Activated T-helper 1 cell treated with anti-CD3 and anti-CD28 coated beads, Interleukin-12 subunit alpha, Interleukin-12 subunit beta, Interleukin-2, Interleukin-4 antibody, amounts not matched to agents 30 ng/mL and 10 ng/mL and 1 ng/mL, durations not matched to agents 14 hours and 24 hours and 36 hours (primary cell): ENCODE measurements at places on chromosomes 2 and 18. TPM values are rescaled to one million over a fixed set of nuclear protein-coding genes. Genes with fewer than 3 reads are reported as not detected.
A peak's percentile ranks its signal among the peaks of the same experiment; 100 is the strongest.

DNA sequence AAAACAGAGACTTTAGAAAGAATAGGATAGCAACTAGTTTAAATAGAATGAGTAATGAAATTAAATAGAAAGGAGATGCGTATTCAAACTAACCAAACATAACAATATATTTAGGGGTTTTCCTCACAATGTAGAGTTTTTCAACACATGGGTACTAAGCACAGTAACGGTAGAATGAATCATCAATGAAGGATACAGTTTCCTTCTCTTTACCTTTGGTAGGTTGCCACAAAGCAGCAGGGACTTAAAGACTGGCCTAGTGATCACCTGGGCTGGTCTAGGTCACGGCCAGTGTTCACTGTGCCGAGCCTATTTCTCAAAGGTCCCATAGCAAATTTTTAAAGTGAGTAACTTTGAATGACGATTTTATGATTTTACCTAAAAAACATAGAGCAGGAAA lies 311.7 kb downstream of the XIRP2 start:
- DNase-seq, result no peak
- H3K36me3 ChIP-seq, result no peaks in the 10 kb centered on the region
- H3K27ac ChIP-seq, result no peak overlapping the region
- no peaks in the 10 kb centered on the region for H3K4me1 ChIP-seq

DNA sequence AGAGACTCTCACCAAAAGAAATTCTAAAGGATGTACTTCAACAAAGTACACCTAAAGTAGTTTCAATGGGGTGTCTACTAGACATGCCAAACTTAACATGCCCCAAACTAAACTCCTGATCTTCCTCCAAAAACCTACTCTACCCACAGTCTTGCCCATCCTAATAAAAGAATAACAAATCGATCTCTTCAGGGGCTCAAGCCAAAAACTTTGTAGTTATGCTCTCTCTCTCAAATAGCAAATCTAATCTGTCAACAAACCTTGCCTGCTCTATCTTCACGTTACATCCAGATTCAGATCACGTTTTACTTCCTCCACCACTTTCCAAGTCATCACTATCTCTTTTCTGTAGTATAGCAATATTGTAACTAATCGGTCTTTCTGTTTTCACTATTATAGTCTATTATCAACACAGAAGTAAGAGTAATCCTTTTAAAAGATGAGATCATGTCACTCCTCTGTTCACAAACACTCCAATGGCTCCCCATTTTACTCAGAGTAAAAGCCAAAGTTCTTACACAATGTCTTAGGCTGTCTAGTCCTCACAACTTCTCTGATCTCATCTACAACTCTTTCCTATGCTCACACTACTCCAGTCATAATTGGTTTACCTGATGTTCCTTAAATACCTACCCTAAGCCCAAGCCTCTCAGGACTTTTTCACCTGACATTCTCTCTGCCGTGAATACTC lies 79.9 kb downstream of the THADA start:
- no peaks in the 10 kb centered on the region for H3K27me3 ChIP-seq
- no peak for DNase-seq
- H3K4me1 ChIP-seq, result peaks cover 18% of the 10 kb centered on the region
- H3K27ac ChIP-seq, result no peak overlapping the region
- H3K4me3 ChIP-seq, result no peak overlapping the region

GRCh38 chr18:75276818-75277609 lies 66.4 kb downstream of the TSHZ1 start:
- no peak for DNase-seq
- H3K36me3 ChIP-seq, result no peaks in the 10 kb centered on the region
- peaks cover 14% of the 10 kb centered on the region for H3K4me1 ChIP-seq
- H3K4me3 ChIP-seq, result no peak overlapping the region

The ME2 gene
- 122 and 129 TPM in 2 replicates for total RNA-seq

The NEMP2 gene
- 11.7 and 13.6 TPM in 2 replicates for total RNA-seq

DNA sequence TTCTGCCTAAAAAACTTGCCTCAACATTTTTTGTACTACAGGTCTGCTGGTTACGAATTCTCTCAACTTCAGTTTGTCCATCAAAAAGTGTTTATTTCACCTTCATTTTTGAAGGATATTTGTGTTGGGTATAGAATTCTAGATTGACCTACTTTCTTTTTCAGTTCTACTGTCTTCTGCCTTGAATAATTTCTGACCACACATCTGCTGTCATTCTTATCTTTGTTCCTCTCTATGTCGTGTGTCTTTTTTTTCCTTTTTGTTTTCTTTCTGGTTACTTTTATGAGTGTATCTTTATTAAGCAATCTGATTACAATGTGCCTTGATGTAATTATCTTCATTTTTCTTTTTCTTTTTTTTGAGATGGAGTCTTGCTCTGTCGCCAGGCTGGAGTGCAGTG lies 25.3 kb downstream of the ADCY3 start:
- H3K27ac ChIP-seq, result no peak overlapping the region
- no peak for DNase-seq
- H3K27me3 ChIP-seq, result no peaks in the 10 kb centered on the region
- H3K36me3 ChIP-seq, result peaks cover 37% of the 10 kb centered on the region

DNA sequence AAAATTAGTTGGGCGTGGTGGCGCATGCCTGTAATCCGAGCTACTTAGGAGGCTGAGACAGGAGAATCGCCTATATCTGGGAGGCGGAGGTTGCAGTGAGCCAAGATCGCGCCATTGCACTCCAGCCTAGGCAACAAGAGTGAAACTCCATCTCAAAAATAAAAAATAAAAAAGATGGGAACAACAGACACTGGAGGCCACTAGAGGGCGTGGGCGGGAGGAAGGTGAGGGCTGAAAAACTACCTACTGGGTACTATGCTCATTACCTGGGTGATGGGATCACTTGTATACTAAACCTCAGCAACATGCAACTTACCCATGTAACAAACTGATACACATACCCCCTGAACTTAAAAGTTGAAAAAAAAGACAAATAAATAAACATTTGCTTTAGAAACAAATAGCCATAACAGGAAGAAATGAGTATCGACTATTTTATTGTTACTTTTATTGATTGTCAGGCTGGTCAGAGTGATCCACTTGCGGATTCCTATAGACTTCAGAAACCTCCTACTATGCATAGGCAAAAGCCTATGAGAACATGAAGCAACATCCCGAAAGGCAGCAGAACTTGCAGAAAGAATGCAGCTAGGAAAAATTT lies 61.0 kb downstream of the TMEM163 start:
- H3K36me3 ChIP-seq, result no peaks in the 10 kb centered on the region
- peaks cover 27% of the 10 kb centered on the region for H3K4me1 ChIP-seq
- peaks cover 8% of the 10 kb centered on the region for H3K27me3 ChIP-seq
- no peak for DNase-seq
- no peak overlapping the region for H3K27ac ChIP-seq

DNA sequence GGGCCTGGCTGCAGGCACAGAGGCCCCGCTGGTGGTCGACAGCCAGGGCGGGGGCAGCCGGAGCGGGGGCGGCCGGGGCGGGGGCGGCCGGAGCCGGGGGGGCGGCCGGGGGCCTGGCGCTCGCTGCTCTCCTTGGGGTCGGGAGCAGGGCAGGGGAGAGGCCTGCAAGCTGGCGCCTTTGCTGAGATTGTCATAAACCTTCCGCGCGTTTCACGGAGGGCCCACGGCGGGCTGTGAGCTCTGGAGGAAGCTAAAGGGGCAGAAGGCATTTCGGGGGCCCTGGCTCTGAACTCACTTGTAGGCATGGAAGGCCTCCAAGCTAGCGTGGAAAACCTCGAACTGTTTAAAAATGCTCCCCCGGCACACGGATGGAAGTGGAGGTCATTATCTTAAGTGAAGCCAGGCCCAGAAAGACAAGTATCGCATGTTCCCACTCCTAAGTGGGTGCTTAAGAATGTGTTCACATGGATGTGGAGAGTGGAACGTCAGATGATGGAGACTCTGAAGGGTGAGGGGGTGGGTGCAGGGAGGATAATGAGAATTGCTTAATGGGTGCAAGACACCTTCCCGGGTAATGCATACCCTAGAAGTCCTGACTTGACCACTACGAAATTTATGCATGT lies 629 bp downstream of the PRELID3A start:
- H3K27me3 ChIP-seq, result peaks cover 47% of the 10 kb centered on the region
- no peaks in the 10 kb centered on the region for H3K36me3 ChIP-seq
- peak overlapping the region; percentile 76 for H3K4me3 ChIP-seq
- H3K27ac ChIP-seq, result no peak overlapping the region
- H3K4me1 ChIP-seq, result peaks cover 27% of the 10 kb centered on the region
- DNase-seq, result no peak

GRCh38 chr18:741931-742512 lies 29.6 kb upstream of the ENOSF1 start:
- H3K36me3 ChIP-seq, result peaks cover 21% of the 10 kb centered on the region
- DNase-seq, result no peak
- H3K27ac ChIP-seq, result no peak overlapping the region
- H3K4me3 ChIP-seq, result no peak overlapping the region
- H3K4me1 ChIP-seq, result no peaks in the 10 kb centered on the region
